NB4 (cell line): ENCODE measurements at places on chromosomes 5 and 9.

GRCh38 chr5:9283473-9283872, 262.4 kb downstream of the SEMA5A start:
- no peak for DNase-seq

DNA sequence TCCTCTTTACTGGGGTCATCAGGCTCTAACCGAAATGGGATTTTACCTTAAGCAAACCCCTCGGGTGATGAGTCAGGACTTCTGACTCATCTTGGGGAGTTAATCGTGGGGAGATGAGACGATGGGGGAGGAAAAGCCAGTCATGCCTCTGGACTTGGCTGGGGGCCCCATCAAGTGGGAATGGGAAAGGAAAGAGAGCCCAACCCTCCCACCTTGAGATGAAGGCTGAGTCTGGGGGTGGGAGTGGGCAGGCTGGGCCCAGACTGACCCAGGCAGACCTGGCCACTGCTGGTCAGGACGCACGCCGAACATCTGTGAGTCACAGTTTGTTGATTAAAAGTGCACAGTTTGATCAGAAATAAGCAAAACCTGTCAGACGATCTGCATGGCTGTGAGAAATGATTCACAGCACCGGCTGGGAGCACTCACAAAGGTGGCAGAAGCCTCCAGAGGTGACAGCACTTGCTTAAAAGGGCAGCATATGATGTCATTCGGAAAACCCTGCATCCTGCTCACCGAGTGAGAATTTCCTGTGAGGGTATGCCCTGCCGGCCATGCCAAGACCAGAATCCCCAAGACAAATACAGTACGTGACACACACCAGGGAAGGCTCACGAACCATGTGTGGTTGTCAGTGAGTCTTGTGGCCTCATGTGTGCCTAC, 50.0 kb upstream of the SLC25A51 start:
- peak; percentile 57 for DNase-seq

- no peak for DNase-seq
Observed at GRCh38 chr9:89743573-89744254, 138.9 kb downstream of the GADD45G start.

DNA sequence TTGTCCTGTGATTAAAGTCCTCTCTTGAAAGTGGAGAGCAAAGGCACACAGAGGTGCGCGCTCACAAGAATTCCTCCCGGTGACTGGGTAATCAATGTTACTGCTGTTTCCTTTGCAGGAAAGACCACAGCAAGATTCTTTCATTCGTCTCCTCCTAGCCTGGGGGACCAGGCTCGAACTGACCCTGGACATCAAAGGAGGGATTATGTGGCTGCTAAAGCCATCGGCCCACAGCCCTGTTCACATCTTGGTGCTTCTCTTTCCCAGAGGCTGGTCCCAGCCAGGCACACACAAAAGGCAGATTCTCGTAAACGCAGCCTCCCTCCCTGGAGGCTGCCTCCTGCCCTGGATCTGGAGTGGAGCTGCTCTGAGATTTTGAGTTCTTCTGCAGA, 230.9 kb downstream of the FANCC start:
- no peak for DNase-seq

DNA sequence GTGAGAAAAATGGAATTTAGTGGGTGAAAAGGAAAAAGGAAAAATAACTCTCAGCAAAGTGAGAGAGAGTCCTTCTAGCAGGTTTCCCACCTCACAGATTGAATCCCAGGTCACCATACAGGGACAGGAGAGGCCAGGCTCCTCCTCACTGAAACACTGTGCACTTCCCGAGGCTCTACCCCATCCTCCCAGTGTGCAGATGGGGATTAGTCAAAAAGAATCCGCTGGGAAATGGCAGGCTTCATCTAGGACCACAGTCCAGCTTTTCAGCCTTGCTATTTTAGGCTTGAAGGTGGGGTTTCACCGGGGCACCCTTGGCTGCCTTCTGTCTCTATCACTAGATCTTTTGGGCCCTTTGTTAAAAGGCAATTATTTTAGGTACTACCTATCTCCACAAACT, 47.8 kb downstream of the YIPF5 start:
- DNase-seq = no peak

DNA sequence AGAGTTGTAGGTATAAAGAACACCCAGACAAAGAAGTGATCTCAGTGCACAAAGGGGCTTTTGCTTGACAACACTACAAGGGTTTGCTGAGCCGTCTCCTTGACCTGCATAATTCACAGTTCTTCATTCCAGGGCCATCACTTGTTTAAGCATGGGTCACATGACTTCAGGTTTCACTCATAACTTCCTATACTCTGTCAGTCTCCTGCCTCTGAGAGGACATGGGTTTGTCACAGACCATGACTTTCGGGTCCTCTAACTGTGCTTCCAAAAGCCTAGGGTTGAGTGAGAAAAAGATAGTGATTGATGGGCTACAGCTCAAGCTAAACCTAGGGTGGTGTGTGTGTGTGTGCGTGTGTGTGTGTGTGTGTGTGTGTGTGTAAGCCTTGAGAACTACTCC, 166.4 kb downstream of the CDH6 start:
- no peak for DNase-seq

DNA sequence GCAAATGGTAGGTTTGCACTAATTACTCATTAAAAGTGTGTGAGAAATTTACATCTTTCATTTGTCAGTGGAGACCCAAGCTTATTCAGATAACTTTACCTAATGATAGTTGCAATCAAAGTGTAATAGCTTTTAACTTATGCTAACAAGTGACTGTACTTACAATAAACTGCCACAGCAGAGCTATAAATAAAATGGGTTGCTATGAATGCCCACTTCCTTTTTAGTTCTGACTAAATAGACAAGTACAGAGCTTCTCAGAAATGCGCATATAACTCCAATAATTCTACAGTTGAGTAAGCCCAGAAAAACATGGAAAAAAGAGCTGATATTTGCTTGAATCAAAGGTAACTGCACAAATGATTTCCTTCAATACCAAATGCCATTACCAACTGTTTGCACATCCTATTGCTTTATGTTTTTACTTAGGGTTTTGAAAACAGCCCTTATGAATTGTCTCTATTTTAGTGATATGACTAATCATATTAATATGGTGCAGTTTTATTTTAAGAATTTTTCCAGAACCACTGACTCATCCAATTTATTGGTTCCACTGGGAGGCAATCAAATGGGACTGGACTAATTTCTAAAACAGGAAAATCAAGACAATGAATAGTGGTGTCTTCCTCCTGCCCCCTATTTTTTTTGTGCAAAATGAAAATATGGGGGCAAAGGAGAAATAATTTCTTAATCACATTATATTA, 84.1 kb downstream of the PPP2R2B start:
- DNase-seq = no peak

- no peak for DNase-seq
Observed at GRCh38 chr5:177140312-177140711, 6.7 kb downstream of the NSD1 start.

DNA sequence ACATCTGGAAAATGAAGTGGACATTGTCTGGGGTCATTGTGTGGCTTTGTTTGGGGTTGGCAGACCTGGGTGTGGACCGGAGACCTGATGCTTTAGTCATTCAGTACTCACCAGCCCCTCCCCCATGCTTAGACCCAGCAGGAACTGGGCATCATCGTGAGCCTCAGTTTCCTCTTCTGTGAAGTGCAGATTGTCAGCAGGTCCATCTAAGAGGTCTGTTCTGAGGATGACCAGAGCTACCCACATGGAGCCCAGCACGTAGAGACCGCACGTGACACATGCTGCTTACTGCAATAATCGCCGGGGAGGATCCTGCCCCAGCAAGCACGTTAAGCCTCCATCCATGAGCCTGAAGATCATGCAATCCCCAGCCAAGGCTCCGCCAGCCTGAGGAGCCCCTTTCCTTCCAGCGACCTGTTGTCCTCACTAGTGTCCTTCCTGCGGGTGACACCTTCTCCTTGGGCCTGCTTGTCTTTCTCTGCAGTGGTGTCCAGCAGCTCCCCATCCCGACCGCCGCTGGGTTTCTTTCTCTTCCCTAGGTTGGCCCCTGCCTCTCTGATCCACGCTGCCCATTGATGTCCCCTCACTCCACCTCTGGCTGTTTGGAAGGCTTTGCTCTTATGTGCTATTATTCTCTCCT, 26.7 kb upstream of the IRX4 start:
- no peak for DNase-seq

GRCh38 chr9:136292591-136293448, 11.1 kb downstream of the CCDC187 start:
- DNase-seq = no peak

DNA sequence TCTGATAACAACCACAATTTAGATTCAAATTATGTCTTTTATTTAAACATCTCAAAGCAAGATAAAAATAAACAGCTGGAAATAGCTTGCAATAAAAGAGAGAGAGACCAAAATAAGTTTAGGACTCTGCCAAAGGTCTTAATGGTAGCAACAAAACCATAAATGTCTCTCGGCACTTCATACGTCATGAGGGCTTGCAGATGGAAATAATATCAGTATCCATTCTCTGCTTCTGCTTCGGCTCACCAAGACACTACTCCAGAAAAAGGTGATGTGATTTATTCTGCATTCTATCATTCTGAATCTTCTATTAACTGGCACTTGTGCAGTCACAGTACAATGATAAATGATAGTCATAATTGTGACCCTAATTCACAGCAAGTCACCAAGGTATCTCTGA, 56.1 kb downstream of the EBF1 start:
- DNase-seq = no peak

- DNase-seq = no peak
Observed at GRCh38 chr9:28014212-28014611, 440.9 kb upstream of the C9orf72 start.

DNA sequence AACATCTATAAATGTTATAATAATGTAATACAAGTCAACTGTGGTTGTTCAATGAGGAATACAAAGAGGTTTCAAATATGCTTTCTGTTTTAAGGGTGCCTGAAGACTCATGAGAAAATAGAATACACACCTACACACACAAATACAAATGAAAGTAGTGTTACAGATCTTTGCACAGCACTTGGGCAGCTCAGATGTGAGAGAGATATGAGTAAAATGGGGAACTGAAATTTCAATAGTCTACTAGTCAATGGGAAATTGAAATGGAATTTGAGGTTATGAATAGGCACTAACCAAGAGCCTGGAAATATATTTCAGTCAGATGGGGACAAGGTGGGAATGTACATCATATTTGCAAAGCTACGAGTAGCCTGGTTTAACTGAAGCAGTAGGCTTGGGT, 96.6 kb downstream of the ISL1 start:
- DNase-seq = no peak

- DNase-seq = no peak
Observed at GRCh38 chr9:135512241-135512603, 9.0 kb upstream of the LCN1 start.

DNA sequence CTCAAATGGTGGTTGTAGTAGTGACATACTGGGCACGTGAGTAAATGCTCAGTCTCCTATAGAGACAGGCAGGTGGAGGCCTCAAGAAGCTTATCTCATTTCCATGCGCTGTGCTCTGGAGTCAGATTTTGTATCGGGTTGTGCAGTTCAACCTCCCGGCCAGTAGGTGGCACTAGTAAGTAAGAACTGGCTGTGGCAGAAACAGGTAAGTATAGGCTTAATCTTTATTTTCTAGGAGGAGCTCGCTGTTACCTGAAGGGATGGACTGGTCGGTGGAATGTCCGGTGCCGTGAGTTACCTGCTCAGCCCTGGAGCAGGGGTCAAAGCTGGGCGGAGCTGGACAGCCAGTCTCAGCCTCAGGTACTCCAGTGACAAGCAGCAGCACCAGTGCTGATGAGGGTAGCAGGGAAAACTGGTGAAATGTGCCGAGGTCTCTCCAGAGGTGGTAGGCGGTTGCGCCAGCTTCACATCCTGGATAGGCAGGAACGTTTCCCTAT, 880.1 kb upstream of the SEMA6A start:
- DNase-seq = peak; percentile 55

DNA sequence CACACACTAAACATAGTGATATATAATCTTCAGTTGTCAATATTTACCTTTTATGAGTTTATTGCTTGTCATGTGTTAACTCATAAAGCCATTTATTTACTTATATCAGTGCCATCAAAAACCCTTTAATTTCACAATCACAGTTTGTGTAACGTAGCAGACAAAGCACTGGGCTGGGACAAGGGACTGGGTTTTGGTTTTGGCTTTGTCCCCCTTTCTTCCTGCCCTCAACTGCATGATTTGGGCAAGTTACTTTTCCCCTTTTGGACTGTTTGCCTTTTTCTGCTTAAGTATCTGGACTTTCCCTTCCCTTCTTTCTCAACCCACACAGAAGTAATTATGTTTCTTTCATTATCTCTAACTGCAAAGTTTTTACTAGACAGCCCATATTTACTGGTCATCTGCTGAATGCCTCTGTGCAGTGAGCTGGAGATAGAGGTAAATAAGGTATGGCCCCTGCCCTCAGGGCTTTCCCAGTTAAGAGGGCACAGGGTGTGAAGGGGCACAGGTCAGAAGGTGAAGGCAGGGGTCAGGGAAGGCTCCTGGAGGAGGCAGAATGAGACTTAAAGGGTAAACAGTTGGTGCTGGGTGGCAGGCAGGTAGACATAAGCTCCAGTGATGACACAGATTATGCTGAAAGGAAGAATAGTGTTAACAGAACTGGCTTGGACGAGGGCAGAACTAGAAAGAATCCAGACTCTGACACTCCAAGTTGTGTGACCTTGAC, 14.8 kb upstream of the NR3C1 start:
- DNase-seq = no peak

DNA sequence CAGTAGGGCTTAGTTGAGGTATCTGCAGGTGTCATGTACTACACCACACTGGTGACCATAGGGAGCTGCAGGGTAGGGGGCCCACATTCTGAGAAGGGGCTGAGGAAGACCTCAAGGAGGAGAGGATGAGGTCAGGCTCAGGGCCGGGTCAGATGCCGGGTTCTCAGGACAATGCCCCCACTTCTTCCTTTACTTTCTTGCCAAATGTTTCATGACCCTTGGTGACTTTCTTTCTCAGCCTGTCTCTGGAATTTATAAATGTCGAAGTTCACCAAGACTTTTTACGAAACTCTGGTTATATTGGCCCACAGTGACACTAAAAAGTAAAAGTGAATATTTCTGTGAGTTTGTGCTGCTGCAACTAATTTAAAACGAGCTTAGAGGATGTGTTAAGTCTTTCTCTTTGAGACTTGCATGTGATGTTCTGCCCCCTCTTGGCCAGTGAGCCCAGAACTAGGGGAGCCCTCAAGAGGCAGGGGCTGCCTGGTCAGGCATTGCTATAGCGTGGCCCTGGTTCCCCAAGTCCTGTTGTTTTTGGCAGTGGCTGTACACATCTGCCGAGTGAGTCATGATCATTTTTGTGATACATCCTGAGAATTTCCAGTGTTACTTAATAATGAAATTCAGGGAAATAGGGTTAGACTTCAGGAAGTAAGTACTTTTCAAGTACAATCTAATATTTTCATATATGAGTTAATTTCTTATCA, 11.2 kb downstream of the ACO1 start:
- peak; percentile 25 for DNase-seq

DNA sequence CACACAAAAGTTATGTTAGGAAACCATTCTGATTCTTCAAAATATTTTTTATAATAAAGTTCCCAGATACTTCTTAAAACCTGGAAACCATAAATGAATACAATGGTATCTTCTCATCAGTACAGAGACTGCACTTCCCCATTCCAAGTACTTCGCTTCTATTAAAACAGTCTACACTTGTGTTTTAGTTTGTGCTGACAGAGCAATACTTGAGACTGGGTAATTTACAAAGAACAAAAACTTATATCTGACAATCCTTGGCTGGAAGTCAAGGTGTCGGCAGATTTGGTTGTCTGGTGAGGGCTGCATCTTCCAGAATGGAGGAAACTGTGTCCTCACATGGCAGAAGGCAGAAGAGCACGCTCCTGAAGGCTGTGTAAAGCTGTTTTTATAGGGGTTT, 70.1 kb downstream of the RFX3 start:
- DNase-seq = no peak
